ENCODE measurements at places on chromosomes 7 and 10.
A peak's percentile ranks its signal among the peaks of the same experiment; 100 is the strongest.

DNA sequence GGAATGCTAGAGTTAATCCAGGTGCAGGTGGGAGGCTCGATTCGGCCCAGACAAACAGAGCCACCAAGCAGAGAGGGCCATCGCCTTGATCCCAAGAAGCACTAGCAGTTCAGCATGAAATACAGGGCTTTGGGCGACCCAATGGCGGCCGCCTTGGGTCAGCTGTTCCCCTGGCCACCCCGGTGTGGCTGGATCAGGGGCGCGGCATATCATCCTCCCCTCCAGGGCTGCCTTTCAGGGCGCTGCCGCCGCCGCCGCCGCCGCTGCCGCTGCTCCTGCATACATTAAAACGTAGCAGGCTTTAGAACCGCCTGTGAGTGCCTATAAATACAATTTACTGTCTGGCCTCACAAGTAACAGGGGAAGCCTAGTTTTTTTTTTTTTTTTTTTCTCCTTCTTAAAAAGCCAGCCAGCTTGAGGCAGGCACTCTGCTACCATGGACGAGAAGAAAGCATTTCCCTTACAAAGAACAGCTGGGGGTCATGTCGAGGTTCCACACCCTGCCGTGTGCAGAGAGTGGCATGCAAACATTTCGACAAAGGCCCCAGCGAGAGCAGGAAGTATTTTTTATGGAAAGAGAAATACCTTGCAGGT, 57.7 kb upstream of the EFCAB10 start:
- DNase-seq, result no peak

- DNase-seq, result no peak
These were observed 34.5 kb downstream of the TSPAN14 start for GRCh38 chr10:80488539-80489066.

GRCh38 chr7:50806143-50806542, 23.4 kb upstream of the GRB10 start:
- no peak for DNase-seq

- no peak for DNase-seq
These were observed 18.4 kb upstream of the KLF6 start for GRCh38 chr10:3803295-3803926.

GRCh38 chr10:124447751-124448466, 1.9 kb downstream of the NKX1-2 start:
- DNase-seq, result no peak

DNA sequence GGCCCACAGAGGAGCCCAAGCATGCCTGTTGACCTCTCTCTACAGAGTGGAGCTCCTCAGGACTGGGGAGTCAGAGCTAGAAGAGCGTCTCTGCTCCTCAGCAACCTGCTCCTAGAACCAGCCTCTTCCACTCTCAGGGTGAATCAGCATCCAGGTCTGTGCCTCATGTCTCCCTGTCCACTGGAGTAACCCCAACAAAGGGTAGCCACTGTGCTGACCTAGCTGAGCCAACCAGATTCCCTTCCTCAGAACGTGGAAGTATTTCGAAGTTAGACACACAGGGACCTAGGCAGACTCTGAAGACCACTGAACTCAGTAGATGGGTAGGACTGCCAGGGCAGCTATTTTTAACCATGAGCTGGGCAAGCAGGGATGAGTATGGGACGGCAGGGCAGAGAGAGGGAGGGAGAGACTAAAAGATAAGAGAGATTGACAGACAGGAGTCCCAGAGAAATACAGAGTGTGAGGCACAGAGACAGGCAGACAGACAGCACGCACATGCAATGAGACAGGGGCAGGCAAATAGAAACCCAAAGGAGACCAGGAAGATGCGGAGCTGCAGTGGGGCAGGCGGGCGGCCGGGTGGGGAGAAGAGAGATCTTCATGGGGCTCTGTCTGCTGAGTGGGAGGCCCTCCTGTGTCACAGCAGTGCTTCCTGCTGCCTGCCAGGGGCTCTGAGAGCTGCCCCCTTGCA, 56.7 kb downstream of the OSBPL3 start:
- DNase-seq, result no peak

GRCh38 chr10:128068398-128069285, 57.6 kb downstream of the MKI67 start:
- peak; percentile 18 for DNase-seq

GRCh38 chr10:12993595-12993994, 7.9 kb downstream of the CCDC3 start:
- no peak for DNase-seq

GRCh38 chr7:57646901-57647246, 196.9 kb downstream of the ZNF716 start:
- DNase-seq, result no peak

GRCh38 chr10:421170-421569, 268.3 kb downstream of the DIP2C start:
- DNase-seq, result no peak

DNA sequence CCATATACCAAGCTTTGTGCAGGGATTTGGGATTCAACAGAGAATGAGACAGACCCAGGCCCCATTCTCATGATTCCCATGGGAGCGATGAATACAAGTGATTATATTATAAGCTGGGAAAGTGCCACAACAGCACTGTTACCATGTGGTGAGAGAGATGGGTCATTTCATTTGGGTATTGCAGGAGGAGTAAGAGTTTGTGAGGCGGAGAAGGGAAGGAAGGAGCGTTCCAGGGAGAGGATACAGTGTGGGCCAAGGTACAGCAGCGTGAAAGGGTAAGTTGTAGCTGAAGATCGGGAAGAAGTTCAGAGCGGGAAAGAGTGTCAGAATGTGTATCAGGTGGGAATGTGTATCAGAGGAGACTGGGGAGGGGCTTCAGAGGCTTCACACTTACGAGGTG, 38.5 kb downstream of the GOLGA7B start:
- DNase-seq, result no peak

DNA sequence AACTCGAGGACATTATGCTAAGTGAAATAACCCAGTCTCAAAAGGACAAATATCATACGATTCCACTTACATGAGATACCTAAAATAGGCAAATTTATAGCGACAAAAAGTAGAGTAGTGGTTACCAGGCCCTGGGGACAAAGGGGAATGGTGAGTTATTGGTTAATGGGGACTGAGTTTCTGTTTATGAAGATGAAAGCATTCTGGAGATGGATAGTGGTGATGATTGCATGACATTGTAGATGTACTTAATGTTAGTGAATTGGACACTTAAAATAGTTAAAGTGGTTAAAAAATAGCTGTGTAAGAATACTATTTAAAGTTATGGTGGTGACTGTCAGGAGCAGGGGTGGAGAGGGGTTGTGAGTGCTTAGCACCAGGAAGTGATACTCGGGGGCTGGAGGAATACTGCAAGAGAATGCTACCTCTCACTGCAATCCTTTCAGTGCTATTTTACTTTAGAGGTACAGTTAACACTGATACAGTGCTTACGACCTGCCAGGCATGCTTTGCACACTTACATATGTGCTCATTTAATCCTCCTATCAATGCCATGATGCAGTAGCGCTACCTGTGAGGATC, 16.7 kb upstream of the TEX36 start:
- no peak for DNase-seq

- no peak for DNase-seq
These were observed 73.8 kb upstream of the EFCAB10 start for GRCh38 chr7:105655067-105655466.

- no peak for DNase-seq
These were observed 74.5 kb upstream of the OIT3 start for GRCh38 chr10:72819053-72819452.

GRCh38 chr7:101784292-101785127, 32.9 kb upstream of the CUX1 start:
- DNase-seq, result no peak

DNA sequence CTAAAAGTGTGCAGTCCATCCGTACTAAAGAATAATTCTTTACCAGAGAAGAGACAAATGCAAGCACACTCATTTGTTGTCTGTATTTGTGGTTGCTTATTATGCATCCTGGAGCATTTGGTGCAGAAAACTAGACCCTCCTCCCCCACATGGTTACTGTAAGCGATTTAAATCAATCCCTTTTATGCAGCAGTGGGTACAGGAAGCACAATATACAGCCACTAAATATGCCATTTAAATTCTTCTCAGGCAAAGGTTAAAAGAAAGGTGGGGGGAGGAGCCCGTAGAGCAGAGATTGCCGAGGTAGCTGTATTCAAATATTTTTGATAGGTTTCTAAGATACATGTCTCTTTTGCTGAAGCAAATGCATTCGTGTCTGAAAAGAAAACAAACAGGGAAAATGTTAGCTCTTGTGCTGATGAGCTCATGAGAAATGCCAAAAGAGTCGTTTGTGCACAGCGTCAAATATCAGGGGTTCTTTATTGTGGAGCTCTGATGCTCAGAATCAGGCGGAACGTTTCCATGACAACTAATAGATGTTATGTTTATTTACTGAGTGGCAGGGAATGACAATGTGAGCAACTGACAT, 131.3 kb upstream of the NPVF start:
- no peak for DNase-seq

GRCh38 chr7:47202146-47202783, 379.6 kb downstream of the TNS3 start:
- DNase-seq, result no peak

DNA sequence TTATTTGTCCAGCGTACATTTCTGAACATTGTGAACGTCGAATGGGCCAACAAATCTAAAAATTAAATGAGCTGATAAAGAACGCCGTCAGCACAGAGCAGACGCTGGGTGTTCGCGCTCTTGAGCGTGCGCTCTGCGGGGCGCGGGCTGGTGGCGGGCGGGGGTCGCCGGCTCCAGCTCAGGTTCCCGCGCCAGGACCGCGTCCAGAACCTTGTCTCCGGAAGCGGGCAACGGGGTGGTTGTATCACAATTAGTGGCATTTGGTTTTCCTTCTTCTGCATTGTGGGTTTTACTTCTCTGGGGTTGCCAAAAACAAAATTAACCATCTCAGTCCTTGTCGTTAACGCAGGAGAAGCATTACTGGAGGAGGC, 2.4 kb downstream of the CYP2E1 start:
- no peak for DNase-seq

DNA sequence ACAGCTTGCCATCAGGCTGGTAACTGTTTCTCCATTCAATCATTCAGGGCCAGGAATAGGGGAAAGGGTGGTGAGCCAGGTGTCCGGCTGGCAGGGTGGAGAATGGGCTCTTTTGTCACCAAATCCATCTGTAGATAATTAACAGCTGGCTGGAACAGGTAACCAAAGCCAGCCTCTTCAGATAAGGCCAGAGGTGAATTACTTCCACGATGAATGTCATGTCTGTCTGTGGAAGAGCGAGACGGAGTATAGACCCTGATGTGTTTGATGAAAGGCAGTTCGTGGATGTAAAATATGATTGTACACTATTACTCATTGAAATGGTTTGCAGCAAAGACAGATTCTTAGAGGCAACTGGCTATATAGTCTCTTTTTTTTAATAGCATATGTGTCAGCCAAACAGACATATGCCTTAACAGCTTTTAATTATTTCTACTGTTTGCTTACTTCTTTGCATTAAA, 149.8 kb downstream of the KLF6 start:
- DNase-seq, result no peak

DNA sequence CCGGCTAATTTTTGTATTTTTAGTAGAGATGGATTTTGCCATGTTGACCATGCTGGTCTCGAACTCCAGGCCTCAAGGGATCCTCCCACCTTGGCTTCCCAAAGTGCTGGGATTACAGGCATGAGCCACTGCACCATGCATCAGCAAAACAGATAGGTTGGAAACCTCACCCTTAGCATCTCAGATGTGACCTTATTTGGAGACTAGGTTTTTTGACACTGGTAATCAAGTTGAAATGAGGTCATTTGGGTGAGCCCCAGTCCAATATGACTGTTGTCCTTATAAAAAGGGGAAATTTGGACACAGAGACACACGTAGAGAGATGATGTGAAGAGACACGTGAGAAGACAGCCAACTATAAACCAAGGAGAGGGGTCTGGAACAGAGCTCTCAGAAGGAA, 42.5 kb upstream of the TPST1 start:
- DNase-seq, result no peak

- no peak for DNase-seq
These were observed 43.7 kb downstream of the ZNF273 start for GRCh38 chr7:64946772-64947171.

- DNase-seq, result no peak
These were observed 6.4 kb downstream of the USP6NL start for GRCh38 chr10:11604865-11605650.

- no peak for DNase-seq
These were observed 108.5 kb downstream of the ZRANB1 start for GRCh38 chr10:125050383-125050782.

DNA sequence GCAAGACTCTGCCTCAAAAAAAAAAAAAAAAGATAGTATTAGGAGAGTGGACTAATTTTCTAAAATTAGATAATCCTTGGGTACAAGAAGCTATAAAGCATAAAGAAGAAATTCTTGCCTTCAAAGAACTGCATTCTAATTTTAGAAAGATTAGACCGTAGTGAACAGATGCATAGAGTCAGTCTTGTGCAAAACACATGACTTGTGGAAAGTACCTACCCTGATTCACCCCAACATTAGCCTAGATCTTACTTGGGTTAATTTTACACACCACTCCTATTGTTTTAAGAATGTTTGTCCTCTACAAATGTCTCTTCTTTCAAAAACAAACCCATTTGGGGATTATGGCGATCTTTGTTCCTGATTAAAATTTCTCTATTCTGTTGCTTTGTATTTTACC, 38.9 kb upstream of the SP8 start:
- no peak for DNase-seq

- peak; percentile 20 for DNase-seq
These were observed 6.9 kb upstream of the LDB3 start for GRCh38 chr10:86661161-86662025.

DNA sequence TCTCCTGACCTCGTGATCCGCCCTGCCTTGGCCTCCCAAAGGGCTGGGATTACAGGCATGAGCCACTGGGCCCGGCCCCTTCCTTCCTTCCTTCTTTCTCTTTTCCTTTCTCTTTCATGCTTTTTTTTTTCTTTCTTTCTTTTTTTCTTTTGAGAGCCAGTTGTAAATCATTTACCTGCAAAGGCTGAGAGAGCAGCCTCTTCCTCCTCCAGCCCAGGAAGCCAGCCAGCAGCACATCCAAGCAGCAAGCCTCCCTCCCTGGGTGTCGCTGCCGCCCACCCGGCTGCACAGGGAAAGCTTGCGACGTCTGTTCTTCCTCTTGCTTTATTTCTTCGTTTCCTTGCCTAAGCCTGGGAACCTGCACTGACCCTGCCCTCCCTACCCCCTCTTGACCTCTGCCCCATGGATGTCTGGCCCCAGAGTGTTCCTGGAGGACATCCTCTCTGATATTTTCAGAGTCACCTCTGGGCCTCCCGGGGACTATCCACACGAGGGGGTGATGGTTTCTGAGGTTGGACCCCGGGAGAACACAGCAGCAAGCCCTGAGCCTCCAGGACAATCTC, 62.8 kb upstream of the MYL10 start:
- DNase-seq, result no peak

GRCh38 chr10:29608062-29608461, 26.7 kb downstream of the SVIL start:
- DNase-seq, result no peak

Data from left forelimb (tissue), 1 donor.